ENCODE measurements at places on chromosomes 7 and 10.

- no peak for DNase-seq
These were observed 17.4 kb downstream of the TES start for GRCh38 chr7:116227678-116228239.

DNA sequence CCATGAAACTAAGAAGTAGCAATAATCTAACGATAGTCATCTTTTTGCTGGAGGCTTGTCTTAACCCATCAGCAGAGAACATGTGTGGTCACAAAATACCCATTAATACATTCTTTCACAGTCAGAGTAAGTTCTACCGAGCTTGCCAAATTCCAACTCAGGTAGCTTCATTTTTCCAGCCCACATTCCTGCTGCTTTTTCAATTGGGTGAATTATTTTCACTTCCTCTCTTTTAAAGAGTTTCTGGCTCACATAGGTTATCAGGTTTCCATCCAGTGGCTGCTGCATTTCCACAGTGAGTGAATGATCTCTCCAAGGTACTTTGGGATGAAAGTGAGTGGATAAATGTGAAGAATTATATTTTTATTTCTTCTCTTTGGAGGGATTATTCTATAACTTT, 233.1 kb downstream of the SEMA3E start:
- no peak for DNase-seq

- DNase-seq, result peak; percentile 70
These were observed 170.2 kb downstream of the SKAP2 start for GRCh38 chr7:26694141-26694540.

- DNase-seq, result no peak
These were observed 42.3 kb downstream of the PPP1R17 start for GRCh38 chr7:31729195-31729804.

- no peak for DNase-seq
These were observed 283.1 kb upstream of the PITRM1 start for GRCh38 chr10:3455385-3456334.

DNA sequence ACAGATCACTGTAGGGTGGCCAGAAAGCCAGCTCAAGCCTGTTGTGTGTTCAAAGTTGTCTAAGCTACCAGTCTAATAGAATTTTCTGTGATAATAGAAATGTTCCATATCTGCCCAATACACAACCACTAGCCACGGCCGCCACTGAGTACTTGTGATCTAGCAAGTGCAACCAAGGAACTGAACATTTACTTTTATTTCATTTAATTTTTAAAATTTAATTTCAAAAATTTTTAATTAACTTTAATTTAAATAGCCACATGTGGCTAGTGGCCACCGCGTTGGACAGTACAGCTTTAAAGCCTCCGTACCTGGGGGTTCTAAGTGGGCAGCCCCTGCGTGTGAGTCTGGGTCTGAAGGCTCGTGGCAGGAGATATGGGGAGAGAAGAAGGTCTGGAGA, 60.4 kb downstream of the SH3PXD2A start:
- DNase-seq, result no peak
